ENCODE measurements at places on chromosomes 11 and 22. TPM values are rescaled to one million over a fixed set of nuclear protein-coding genes. Genes with fewer than 3 reads are reported as not detected.

OR10D3 gene
- not detected for total RNA-seq

LIF gene
- 532 TPM for total RNA-seq

EXPH5 gene
- total RNA-seq = 1.9 TPM

AMOTL1 gene
- total RNA-seq = 8.4 TPM

RAC2 gene
- total RNA-seq = 1,252 TPM

CBLIF gene
- not detected for total RNA-seq

OR51I1 gene
- total RNA-seq = not detected

MMP26 gene
- not detected for total RNA-seq

PES1 gene
- 68.8 TPM for total RNA-seq

TYR gene
- not detected for total RNA-seq

EIF3D gene
- 186 TPM for total RNA-seq
